Hematopoietic multipotent progenitor cell (in vitro differentiated cells): ENCODE measurements at places on chromosomes 12 and 14.

DNA sequence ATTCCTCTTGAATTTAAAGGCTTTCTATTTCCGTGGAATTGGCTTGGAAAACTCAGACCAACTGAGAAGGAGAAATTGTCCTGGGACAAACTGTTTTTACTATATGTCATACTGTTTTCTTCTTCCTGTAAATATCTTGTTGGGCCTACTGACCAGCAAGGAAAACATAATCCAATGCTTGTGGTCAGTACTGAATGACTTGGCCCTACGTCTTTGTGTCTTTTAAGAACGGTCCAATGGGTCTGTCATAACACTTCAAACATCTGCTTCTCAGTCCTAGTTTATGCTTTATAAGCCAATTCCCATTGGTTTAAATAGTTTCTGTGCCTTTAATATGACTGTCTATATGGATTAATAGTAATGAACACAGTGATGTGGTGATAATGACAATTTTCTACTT is 248.5 kb upstream of the DDHD1 start:
- DNase-seq: no peak

DNA sequence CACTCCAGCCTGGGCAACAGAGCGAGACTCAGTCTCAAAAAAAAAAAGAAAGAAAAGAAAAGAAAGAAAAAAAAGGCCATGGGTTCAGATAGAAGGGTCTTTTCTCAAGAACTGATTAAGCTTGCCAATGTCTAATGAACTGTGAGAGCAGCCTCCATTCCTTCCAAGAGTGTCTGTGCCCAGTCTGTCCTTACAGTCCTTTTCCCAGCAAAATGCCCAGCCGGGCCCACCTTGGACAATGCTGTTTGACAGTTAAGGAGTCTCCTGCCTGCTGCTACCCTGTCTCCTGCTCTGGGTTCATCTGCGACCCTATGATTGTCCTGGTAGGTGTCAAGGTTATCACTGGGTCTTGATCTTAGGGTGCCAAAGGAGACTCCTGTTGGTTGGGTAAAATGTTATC is 21.4 kb downstream of the SYNE3 start:
- DNase-seq: no peak

GRCh38 chr12:61524851-61525250 is 735.4 kb upstream of the USP15 start:
- DNase-seq: no peak

- DNase-seq: no peak
These were observed 287.8 kb downstream of the NAV3 start for GRCh38 chr12:78118486-78118885.

DNA sequence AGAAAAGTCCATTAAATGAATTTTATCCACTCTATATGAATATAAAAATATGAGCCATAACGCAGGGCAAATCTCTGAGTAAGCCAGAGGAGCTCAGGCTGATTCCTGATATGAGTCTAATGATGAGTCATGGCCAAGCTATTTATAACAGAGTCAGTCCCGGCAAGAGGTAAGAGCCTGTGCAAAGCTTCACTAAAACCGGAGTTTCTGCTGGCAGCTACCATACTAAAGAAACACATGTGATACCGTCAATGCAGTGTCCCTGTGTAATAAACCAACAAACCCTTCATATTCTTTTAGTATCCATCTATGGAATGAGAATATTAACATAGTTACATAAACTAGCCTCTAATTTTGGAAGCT is 319.4 kb downstream of the KCNC2 start:
- no peak for DNase-seq

DNA sequence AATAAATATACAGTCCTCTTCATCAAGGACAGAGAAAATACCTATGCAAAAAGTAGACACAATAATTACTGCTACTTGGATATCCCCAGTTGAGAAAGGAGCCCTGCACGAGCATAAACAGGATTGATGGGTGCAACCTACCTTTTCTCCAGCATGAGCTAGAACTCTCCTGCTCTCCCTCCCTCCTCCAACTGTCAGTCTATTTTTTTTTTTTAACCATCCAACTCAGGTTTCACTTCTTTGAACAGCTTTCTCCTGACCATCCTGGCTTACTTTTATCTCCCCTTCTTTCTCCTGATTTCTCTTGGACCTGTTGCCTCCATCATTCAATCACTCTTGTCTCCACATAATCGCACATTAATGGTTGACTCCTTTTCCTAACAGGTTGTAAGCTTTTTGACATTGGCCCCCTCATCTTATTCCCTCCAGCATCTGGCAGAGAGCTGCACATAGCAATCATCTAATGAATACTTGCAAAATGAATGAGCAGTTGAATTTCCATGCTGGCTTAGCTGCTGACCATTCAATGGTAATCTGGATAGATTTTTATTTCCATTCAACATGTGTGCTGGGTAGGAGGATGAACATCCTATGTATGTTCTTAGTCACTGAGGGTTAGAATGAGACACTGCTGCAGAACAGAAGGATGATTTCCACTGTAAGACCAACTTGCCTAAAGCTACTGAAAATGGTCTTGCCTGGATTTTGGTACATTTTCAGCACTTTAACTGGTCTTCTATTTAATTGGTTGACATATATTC is 24.4 kb downstream of the MYBPC1 start:
- DNase-seq: no peak

DNA sequence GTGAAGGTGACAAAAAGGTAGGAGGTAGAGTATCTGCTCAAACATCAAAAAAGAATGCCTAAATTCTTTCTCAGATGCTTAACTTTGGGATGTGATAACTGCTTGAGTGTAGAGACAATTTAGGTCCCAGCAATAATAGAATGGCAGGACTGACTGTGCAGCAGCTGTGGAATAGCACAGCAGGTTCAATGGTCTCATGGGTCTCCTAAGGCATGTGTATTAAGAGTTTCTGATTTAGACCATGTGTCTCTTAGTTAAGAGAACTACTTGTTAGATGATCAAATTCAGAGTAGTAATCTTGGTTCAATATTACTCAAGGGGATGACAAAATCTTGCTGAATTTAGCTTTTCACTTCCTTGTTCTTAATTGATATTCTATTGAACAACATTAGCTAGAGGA is 72.0 kb downstream of the ALX1 start:
- no peak for DNase-seq
